C1 segment of cervical spinal cord (tissue), 14 donors: ENCODE measurements at places on chromosomes 1 and 21.

GRCh38 chr21:44933918-44934260 lies 5.9 kb upstream of the SLX9 start:
- DNase-seq: no peak

DNA sequence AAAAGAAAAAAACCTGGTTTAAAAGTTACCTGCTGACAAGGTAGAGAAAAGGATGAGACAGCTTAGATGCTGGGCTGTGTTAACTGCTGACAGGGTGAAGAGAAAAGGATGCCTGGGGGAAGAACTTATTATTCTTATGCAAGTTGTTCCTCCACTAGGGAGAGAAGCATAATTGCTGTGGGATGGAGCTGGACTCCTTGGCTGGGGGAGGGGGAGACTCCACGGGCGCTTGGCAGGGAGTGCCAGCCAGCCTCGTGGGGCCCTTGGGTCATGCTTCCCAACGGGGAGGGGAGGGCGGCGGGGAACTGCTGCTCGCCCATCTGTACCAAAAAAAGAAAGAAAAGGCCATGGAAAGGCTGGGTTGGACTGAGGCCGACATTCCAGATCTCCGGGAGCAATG lies 47.2 kb downstream of the SYCP1 start:
- no peak for DNase-seq

DNA sequence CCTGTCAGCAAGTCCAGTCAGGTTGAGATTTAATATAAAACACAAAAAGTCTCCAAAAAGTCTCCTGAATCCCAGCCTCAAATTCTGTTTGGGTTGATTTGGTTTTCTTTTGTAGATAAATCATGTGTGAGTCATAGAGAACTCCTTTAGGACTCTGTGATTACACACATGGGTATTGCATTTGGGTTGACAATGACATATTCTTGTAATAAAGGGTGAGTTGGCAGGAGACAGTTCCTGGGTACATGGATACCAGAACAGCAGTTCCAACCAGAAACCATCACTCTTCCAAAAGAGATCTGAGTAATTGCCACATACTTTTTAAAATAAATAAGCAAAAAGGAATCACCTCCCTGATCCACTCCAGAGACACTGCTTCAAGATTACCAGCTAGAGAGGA lies 8.9 kb downstream of the CR2 start:
- no peak for DNase-seq

- DNase-seq: no peak
Measured at GRCh38 chr1:31648190-31648589, 3.5 kb upstream of the PEF1 start.

GRCh38 chr1:236685205-236685916 lies 938 bp upstream of the ACTN2 start:
- no peak for DNase-seq

DNA sequence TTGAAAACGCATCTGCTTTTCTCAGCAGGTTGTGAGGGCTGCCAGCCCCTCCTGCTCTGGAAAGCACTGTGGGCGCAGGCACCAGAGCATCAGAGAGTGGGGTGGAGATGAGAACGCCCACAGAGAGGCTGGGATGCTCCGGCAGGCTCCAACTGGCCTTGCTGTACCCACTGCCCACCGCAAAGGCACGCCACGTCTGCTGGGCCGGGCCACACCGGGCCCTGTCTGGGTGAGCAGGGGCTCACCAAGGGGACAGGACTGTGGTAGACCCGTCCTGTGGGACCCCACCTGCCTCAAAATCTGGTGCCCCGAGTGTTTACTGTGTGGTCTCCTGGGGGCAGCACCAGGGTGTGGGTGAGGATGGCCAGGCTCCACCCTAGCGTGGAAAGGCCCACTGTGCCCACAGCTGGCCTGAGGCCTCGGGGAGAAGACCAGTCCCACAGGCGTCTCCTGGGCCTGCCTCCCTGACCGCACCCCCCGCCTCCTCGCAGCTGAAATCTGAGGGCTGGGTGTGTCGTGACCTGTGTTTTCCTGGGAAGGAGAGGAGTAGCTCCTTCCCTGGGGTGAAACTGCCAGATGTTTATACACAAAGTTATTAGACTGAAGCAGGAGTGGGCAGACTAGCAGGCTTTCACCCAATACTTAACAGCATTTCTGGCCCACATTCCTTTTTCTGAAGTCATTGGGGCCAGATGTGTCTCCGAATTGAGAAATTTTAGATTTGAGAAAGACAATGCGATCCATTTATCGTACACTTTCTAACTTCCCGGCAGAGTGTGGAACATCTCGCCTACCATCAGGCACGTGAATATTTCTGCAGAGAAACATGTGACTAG lies 53.8 kb downstream of the STUM start:
- no peak for DNase-seq

- no peak for DNase-seq
Measured at GRCh38 chr21:40613546-40614030, 233.4 kb downstream of the DSCAM start.

DNA sequence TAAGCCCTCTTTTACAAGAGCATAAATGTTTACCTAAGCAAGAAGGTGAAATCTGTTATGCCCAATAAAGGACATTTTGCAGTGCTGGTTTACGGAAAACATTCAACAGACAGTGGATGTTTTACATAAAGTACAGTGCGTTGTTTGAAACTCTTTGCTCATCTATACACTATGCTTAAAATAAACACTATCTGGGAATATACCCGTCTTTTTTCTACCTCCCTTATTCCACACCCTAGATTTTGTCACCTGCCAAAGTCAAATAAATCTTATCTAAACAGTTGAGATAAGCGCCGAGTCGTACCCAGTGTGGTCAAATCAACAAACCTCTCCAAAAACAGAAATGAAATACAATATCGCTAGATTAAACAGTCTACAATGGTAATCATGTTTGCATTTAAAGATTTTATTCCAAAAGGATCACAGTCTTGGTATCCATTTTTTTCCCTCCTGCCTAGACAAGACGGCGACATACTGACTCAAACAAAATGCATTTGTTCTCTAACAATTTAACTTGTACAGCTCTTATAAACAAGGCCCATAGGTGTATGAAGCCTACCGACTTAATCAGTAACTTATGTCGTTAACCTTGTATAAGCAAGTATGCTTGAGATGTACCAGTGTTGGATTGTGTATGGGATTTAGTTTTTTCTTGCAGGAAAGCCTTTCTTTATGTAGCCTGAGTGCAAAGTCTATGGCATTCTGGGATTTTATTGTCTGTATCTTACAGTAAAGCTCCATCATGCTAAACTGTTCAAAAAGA lies 189.1 kb downstream of the FMN2 start:
- no peak for DNase-seq

GRCh38 chr21:18951271-18952038 lies 547.9 kb upstream of the TMPRSS15 start:
- DNase-seq: no peak

DNA sequence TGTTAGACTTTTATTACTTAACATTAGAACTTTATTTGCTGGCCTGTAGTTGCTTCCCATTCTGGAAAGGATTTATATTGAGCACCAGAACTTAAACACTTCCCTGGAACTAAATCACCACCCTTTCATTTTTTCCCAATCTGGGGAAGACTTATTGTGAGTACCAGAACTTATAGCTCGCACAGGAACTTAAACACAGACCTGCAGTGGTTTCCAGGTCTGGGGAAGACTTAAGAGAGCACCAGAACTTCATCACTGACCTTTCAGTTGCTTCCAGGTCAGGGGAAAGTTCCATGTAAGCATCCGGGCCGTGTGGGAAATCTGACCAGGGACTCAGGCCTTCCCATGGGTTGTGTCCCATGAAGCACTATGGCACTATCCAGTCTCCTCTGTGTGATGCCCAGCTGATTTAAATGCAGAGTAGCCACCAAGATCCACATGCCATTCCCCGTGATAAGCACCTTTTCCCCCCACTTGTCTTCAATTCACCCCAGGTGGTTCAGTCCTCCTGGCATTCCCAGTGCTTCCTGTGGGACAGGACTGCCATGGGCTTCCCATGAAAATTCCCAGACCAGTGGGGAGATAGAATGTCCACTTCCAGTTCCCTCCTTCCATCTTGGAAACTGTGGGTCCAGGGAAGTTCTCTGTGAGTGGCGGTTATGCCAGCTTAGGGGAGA lies 48.9 kb downstream of the C4BPA start:
- no peak for DNase-seq

DNA sequence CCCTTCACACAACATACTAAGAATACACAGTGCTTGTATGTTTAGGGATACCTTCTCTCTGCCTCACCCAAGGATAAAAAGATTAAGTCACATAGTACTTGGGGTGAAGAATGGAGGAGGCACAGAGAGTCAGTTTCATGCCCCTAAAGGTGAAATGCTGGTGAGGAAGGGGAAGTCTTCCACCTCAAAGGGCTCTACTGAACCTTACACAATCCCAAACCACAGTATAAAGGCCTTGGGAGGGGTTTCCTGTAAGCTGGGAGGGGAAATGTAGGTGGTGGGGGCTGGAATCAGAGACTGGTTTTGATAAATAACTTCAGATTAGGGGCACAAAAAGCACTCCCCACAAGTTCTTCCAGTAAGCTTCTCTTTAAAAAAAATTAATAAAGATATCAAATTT lies 3.5 kb downstream of the MINDY1 start:
- no peak for DNase-seq

DNA sequence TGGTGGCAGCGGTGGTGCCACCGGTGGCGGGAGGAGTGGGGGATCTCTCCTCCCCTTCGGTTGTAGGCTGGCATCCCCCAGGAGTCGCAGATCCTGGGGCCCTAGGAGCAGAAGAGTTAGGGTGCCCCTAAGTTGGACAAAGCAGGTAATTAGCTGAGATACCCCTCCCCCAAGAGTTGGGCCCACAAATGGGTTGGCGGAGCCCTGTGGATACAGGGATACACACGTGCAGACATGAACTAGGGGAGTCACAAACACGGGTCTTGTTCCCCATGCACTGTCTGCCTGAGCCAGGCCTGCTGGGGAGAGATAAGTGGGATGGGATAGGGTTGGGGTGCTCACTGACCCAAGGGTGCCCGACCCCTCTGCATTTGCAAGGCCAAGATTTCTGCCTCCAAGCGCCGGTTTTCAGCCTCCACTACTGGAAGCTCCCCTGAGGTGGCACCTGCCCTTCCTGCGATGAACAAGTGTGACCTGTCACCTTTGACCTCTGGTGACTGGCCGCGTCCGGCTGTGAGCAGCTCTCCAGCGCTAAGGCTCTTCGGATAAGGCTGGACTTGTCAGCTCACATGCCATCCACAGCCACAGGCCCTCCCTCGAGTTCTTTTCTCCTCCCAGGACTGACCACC lies 1.8 kb downstream of the CCDC17 start:
- no peak for DNase-seq

- DNase-seq: no peak
Measured at GRCh38 chr1:216502528-216503162, 79.4 kb upstream of the USH2A start.

GRCh38 chr1:50742523-50742922 lies 217.5 kb downstream of the FAF1 start:
- DNase-seq: no peak

- no peak for DNase-seq
Measured at GRCh38 chr1:151352021-151352718, 5.1 kb upstream of the RFX5 start.

- no peak for DNase-seq
Measured at GRCh38 chr1:209746451-209747165, 9.2 kb upstream of the TRAF3IP3 start.

- DNase-seq: no peak
Measured at GRCh38 chr1:173663159-173663558, 6.5 kb downstream of the ANKRD45 start.

DNA sequence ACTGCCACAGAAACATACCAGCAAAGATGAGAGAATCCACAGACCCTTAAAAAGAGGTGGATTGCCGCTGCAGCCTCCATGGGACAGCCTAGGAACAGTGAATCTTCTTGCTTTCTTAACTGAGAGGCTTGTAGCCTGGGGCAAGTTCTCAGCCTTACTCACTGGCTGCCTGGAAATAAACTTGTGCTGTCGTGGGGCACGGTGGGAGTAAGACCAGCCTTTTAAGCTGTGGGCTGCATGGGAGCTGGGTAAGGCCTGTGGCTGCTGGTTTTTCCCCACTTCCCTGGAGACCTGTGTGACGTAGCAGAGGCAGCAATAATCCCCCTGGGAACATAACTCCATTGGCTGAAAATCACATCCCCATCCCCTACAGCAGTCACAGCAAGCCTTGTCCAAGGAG lies 30.8 kb downstream of the CD2 start:
- no peak for DNase-seq

GRCh38 chr1:24277420-24278169 lies 41.6 kb upstream of the GRHL3 start:
- DNase-seq: no peak

GRCh38 chr1:107786203-107786845 lies 178.7 kb downstream of the VAV3 start:
- no peak for DNase-seq

GRCh38 chr1:233114159-233114558 lies 163.7 kb downstream of the NTPCR start:
- no peak for DNase-seq

GRCh38 chr1:24910751-24911650 lies 19.1 kb downstream of the RUNX3 start:
- no peak for DNase-seq

GRCh38 chr1:26027716-26028489 lies 6.3 kb downstream of the EXTL1 start:
- no peak for DNase-seq

GRCh38 chr1:92709738-92710137 lies 75.2 kb downstream of the EVI5 start:
- no peak for DNase-seq
